Muscle of leg (tissue), 16 donors: ENCODE measurements at places on chromosomes 4 and X.

DNA sequence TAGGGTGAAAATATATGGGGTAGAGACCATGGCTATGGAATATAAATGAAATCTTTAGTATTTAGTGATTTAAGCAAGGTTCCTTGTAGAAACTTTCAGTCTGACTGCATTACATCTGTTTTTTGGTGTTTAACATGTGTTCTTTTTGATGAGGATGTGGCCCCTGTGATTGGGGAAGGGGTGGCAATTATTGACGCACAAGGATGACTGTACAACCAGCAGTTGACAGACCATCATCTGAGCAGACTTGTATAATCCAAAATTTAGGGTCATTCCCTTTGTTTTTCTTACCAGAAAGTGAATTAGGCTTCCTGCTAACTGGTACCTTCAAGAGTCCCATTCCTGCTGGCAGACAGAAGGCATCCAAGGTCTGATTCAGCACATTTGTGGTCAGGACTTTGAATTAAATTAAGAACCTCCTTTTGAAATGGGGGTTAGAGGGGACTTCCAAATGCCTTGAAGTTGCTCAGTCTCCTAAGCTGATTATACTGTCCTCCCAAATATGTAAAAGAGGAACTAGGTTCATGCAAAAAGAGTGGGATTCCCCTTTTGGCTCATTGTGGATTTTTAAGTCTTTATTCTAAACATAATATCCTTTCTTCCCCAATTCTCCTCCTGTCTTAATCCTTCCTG lies 112.4 kb upstream of the CXCL13 start:
- DNase-seq = no peak

- peak; percentile 43 for DNase-seq
Observed at GRCh38 chr4:164846566-164846965, 30.4 kb upstream of the APELA start.

DNA sequence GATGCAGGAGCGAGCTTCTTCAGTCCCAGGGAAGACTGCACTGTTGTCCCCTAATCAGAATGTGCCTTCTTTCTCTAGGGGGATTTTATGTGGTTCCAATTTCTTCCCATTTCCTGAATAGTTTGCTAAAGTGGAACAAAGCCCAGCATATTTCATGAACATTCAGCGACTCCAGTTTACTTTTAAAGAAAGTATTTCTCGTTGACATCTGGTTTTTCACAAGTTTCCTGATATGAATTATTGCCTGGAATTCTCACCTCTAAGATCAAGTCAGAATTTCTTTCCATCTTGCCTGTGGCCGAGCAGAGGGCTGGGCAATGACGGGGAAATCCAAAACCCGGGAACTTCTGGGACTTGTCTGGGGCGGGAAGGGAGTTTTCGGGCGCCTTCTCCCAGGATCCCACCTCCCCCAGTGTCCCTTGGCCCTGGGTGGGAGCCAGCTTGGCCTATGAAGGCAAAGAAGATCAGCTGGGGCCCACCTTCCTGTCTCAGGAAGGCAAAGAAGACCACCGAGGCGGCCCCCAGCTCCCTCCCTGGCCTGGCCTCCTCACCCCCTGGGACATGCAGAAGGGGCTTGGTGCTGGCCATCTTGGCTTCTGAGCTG lies 15.4 kb downstream of the SORCS2 start:
- DNase-seq = peak; percentile 86

GRCh38 chr4:35164063-35164462 lies 1080.3 kb downstream of the ARAP2 start:
- DNase-seq = no peak

- DNase-seq = no peak
Observed at GRCh38 chrX:1283741-1284140, 15.1 kb downstream of the CSF2RA start.

GRCh38 chr4:58507079-58507478 lies 1396.9 kb upstream of the IGFBP7 start:
- DNase-seq = no peak
